ENCODE measurements at places on chromosomes 5 and 9.

DNA sequence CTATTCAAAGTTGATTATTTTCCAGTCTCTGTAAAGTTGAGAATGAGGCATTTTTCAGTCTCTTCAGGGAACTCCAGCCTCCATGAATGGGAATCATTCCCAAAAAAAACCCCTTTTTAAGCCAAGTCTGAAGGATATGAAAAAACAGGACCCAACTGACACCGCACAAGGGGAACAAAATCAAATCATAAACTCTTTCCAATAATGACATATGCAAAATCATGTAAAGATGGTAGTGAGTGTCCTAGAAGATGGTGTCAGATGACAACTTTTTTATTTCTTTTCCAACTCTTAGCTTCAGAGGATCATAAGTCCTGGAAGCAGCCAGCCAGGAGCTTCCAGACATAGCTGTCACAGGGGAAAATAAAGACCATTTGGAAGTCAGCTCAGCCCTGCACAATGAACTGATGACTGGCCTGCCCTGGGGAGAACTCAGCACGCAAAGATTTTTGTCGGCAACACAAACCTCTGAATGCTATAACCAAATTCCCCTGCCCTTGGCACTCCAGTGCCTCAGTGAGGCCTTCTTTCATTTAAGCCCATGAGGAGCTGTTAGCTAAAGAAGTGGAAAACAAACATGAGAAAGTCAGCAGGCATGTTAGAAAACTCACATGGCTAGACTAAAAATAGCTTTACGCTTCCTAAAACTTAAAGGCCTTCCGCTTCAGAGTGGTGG is 85.4 kb downstream of the SLC1A3 start:
- DNase-seq = no peak

- DNase-seq = no peak
These were observed 264.3 kb downstream of the ARRDC3 start for GRCh38 chr5:91118796-91119195.

- DNase-seq = no peak
These were observed 8.7 kb upstream of the NDUFB6 start for GRCh38 chr9:32581512-32582143.

DNA sequence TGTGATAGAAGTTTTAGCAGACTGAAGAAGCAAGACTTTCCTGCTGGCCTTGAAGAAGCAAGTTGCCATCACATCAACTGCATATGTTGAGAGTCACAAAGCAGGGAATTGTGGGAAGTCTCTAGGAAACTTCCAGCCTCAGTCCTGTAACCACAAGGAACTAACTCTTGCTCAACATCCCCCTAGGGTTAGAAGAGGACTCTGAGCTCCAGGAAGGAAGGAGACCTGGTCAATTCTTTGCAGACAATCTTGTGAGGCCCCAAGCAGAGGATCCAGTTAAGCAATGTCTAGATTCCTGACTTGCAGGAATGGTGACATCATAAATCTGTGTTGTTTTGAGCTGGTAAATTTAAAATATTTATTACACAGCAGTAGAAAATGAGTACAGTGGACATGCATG is 18.6 kb upstream of the ZNF366 start:
- peak; percentile 45 for DNase-seq

GRCh38 chr5:75034137-75034739 is 18.1 kb downstream of the GCNT4 start:
- no peak for DNase-seq

- no peak for DNase-seq
These were observed 15.7 kb upstream of the AIF1L start for GRCh38 chr9:131080589-131080988.

GRCh38 chr9:35905912-35906679 is at the start of gene HRCT1:
Gene HRCT1 (plus strand): TSS chr9:35906202. CDS start chr9:35906288, 86 bp downstream.
- peak; percentile 76 for DNase-seq

DNA sequence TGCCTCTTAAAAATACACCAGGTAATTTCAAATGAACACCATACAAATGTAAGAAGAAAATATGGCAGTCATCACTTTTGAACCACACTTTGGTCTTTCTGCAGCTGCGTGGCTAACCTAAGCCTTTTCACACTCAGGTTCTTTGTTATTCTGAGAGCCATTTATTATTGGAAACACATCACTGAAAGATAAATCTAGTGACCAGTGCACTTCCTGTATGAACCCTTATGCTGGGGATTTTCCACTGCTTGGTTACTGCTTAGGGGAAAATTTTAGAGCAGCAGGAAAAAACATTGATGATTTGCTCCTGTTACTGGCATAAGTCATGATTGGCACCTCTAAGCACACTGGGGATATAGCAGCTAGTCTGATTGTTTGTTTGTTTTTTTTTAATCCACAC is 58.6 kb upstream of the RANBP3L start:
- DNase-seq = no peak

DNA sequence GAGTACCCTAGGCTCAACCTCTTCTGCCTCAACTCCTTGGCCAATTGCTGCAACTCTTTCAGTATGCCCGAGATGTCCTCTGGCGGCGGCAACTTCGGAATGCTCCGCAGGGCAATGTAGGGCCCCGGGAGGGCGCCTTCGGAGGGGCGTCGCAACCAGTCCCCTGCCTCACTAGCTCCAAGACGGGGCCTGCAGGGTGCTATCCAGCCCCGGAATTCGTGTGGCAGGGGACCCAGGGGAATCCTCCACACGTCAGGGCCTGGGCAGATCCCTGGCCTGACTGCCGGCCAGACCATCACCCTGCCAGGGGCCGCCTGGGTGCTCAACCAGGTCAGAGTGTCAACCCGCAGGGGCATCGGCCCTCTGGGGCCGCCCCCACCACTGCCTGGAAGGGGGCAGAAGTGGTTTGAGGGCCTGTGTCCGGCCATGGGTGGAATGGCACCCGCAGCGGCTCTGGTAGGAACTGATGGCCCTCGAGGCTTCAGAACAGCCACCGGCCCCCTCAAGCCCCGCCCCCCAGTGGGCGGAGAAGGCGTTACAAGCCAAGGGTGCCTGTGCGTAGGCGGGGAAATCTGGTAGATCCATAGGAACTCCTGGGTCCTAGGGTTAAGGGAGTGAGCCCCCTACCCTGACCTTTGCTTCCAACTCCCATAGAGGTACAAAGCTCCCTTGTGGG is at the start of gene POU5F2:
POU5F2 (minus strand) TSS at position 465 of the 676 bp plus-strand sequence; CDS start at position 428, 37 bp downstream.
- DNase-seq = no peak

GRCh38 chr9:17832812-17833211 is 253.9 kb downstream of the SH3GL2 start:
- DNase-seq = no peak

- no peak for DNase-seq
These were observed 228.7 kb downstream of the NTRK2 start for GRCh38 chr9:84898188-84898587.

GRCh38 chr9:6656614-6657300 is 11.2 kb upstream of the GLDC start:
- DNase-seq = no peak

- no peak for DNase-seq
These were observed 21.2 kb downstream of the COL15A1 start for GRCh38 chr9:98964911-98965336.

DNA sequence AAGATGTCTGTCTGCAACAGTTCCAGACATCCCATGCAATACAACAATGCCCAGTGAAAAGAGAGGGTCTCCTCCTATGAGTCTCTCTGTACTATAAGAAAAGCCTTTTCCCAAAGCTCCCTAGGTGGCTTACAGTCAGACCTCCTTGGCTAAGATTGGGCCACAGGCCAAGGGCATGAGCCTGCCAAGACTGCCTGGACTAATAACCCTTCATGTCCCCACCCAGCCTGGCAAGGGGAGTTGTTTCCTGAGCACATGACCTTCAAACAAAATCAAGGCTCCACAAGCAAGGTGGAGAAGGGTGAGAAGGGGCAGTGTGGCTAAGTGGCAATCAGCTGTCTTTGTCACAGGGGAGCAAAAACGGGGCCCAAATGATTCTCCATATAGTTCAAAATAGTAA is 75.6 kb upstream of the ZSWIM6 start:
- DNase-seq = no peak

DNA sequence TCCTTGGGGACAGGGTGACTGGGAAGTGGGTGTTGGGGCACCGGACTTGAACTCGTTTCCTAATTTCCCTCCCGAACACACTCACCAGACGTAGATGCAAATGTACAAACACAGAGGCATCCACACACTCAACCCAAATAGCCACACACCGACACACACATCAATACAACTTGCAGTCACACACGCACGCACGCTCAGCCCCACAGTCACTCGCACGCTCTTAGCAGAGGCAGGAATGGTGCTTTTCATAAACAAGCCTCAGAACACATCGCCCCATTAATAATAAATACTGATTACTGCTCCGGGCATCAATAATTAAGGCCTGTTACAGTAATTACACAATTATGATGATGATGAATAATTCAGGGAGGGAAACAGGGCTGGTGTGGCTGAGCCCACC is 5.7 kb downstream of the BARHL1 start:
- no peak for DNase-seq

DNA sequence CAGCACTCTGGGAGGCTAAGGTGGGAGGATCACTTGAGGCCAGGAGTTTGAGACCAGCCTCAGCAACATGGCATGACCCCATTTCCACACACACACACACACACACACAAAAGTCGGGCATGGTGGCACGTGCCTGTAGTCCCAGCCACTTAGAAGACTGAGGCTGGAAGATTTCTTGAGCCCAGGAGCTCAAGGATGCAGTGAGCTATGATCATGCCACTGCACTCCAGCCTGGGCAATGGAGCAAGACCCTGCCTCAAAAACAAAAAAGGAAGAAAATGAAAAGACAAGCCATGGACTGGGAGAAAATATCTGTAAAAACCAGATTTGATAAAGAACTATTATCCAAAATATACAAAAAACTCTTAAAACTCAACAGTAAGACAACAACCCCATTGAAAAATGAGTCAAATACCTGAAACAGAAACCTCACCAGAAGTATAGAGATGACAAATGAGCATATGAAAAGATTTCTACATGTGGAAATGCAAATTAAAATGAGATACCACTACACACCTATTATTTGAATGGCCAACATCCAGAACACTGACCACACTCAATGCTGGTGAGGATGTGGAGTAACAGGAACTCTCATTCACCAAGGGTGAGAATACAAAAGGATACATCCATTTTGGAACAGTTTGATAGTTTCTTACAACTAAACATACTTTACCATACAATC is 24.7 kb downstream of the DNAJA1 start:
- DNase-seq = no peak

Data from HS-5 (cell line).